Stimulated activated CD8-positive, alpha-beta memory T cell treated with anti-CD3 and anti-CD28 coated beads, Interleukin-7, amount 100 ng/mL, for 4 hours (primary cell): ENCODE measurements at places on chromosomes 5 and 9.

DNA sequence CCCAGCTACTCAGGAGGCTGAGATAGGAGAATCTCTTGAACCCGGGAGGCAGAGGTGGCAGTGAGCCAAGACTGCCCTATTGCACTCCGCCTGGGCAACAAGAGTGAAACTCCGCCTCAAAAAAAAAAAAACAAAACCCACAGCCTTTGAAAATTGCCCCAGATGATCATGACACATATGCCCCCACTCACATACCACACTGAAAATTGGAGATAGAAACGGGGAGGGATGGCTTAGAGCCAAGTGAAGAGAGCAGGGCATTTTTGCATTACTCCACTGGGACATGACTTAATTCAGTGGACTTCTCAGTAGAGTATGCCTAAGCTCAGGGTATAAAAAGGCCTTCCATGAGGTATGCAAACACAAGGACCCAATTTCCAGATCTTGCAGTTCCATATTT is 309.3 kb downstream of the BNC2 start:
- DNase-seq: no peak

DNA sequence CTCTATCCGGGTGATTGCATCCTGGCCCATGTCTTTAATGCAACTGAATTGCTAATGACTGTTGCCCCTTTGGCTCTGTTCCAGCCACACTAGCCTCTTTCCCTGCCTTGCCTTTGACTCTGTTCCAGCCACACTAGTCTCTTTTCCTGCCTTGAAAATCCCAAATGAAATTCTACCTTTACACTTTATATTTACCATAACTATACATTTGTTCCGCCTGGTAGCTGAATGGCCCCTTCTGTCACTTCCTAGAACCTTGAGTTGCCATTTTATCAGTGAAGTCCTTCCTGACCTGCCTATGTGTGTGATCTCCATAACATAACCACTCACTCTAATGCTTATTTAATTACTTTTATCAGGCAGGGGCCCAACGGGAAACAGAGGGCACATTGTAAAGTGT is 1120.4 kb upstream of the WWC1 start:
- DNase-seq: no peak

- DNase-seq: no peak
Measured at GRCh38 chr9:8685825-8686224, 886.2 kb upstream of the DMAC1 start.

GRCh38 chr9:124137009-124137943 is 120.5 kb upstream of the NEK6 start:
- DNase-seq: no peak

- no peak for DNase-seq
Measured at GRCh38 chr9:69899491-69899890, 78.9 kb downstream of the CFAP95 start.

DNA sequence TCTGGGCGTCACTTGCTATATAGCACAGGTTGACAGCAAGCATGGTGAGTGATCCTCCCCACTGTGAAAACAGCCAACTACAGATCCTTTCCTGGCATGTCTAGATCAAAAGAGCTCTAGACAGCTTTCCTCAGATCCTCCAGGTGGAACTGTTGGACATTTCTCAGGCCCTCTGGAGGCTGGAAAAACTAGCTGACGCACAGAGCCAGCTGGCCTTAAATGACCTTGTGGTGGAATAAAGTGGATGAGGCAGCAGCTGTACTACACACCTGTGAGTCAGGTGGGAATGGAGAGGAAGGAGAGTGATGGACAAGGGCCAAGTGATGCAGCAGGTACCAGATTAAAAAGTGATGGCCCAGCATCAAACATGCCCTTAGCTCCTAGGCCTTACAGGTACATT is 172.7 kb downstream of the TRIM32 start:
- no peak for DNase-seq

GRCh38 chr5:82388181-82388580 is 110.0 kb upstream of the RPS23 start:
- no peak for DNase-seq

DNA sequence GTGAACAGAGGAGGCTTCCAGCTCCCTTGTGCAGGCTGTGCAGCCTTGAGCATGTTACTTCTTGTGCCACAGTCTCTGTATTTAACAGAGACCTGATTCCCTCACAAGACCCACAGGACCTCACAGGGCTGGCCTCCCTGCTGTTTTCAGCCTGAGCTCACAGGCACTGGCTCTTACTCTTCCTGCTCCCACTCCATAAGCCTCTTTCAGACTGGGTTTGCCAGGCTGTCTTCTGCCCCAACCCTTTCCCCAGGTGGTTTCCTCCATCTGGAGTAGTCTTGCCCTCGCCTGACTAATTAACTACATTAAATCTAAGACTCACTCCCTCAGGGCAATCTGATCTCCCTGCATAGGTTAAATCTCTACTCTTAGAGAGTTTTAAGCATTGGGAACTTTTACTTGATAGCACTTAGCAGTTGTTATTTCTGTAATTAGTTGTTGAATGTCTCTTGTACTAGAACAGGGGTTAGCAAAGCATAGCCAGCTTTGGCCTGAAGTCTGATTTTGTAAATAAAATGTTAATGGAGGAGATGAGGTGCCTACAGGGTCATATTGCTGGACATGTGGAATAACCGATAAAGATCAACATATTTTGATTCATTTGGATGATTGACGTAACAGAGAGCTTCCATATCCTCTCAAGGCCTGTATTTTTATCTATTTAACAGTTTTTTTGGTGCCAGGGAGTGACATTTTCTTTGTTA is 28.6 kb upstream of the SPATA31E1 start:
- DNase-seq: no peak

GRCh38 chr9:91502913-91503672 is 79.5 kb upstream of the NFIL3 start:
- DNase-seq: no peak

GRCh38 chr9:127976498-127976897 is 4.3 kb downstream of the EEIG1 start:
- no peak for DNase-seq

GRCh38 chr9:134656334-134657006 is 14.9 kb downstream of the COL5A1 start:
- no peak for DNase-seq

DNA sequence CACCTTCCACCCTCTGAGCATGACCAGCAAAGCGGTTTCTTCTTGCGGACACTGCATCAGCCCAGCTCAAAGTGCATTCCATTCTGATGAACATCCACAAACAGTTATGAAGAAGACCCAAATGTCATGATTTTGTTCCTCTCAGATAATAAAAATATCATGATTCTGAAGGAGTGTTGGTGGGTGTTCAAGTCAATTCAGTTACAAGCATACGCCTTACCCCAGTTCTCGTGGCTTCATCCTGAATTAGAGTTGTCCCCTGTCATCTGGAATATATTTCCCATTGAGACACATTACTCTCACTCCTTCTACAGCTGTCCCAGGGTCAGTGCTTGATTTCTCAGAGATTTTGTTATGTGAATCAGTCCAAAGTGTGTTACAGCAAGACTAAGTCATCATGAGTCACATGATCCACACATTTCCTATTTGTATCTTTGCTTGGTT is 325.4 kb downstream of the RFX3 start:
- DNase-seq: no peak

DNA sequence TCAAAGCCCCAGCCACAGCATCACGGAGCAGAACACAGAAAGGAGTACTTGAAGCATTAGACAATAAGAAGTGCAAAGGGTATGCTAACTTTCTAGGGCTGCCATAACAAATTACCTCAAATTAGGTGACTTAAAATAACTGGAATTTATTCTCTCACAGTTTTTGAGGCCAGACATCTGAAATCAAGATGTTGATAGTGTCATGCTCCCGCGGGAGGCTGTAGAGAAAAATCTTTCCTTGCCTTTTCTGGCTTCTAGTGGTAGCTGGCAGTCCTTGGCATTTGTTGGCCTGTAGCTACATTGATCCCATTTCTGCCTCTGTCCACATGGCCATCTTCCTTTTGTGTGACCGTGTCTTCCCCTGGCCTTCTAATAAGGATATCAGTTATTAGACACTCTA is 51.9 kb upstream of the SPDL1 start:
- DNase-seq: no peak

GRCh38 chr9:136171009-136171800 is 33.7 kb downstream of the LHX3 start:
- no peak for DNase-seq

DNA sequence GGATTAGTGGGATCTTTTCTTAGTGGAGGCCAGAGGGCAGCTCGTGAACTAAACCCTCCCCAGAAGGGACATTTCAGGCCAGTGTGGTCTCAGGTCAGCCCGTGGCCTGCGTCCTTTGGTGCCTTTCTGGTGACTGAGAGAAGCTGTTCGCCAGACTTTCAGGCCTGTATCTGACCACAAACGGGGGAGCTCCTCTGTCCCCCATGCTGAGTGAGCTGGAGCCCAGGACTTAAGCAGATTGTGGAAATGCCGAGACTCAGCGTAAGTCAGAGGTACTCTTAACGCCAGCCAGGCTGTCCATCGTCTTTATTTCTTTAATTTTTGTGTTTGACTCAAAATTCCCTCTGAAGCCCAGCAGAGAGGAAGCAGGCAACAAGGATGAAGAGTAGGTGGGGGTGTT is 54.8 kb upstream of the NCS1 start:
- DNase-seq: no peak

DNA sequence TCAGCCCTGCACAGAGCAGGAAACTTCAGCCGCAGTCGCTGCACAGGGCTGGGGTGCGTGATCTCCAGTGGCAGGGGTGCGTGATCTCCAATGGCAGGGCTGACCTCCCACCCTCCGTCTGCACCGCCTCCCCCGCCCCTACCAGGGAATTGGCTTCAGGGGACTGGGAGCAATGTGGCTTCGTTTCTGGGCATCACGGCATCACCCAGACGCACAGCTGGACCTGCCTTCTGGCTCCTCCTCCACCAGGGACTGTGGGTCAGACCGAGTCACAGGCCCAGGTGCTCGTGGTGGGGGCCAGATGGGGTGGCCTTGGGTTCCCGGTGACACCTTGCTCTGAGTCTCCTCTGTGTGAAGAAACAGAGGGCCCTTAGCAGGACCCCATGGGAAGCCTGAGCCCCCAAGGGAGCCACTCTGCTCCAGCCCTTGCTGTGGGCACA is 51.1 kb downstream of the AHRR start:
- no peak for DNase-seq

- no peak for DNase-seq
Measured at GRCh38 chr9:118023644-118024043, 319.4 kb downstream of the TLR4 start.

GRCh38 chr5:176959051-176959450 is 47.5 kb downstream of the UIMC1 start:
- DNase-seq: no peak

GRCh38 chr9:128021098-128021497 is 40.3 kb upstream of the EEIG1 start:
- DNase-seq: no peak

DNA sequence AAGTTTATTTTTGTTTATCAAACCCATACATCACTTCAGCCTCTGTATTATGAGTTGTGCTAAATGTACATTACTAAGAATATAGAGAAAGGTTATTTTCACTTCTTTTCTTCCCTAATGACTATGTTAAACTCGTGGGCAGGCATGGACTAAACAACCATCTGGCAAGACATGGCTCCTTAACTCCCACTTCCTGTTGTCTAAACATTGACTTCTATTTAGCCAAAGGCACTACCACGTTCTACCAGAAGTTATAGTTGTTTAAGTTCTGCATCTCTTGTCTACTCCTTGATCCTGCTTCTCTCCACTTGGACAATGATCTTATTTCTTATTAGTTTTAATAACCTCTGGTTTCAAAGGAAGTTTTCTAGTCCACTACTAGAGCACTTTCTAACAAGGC is 136.1 kb downstream of the MACIR start:
- DNase-seq: no peak

DNA sequence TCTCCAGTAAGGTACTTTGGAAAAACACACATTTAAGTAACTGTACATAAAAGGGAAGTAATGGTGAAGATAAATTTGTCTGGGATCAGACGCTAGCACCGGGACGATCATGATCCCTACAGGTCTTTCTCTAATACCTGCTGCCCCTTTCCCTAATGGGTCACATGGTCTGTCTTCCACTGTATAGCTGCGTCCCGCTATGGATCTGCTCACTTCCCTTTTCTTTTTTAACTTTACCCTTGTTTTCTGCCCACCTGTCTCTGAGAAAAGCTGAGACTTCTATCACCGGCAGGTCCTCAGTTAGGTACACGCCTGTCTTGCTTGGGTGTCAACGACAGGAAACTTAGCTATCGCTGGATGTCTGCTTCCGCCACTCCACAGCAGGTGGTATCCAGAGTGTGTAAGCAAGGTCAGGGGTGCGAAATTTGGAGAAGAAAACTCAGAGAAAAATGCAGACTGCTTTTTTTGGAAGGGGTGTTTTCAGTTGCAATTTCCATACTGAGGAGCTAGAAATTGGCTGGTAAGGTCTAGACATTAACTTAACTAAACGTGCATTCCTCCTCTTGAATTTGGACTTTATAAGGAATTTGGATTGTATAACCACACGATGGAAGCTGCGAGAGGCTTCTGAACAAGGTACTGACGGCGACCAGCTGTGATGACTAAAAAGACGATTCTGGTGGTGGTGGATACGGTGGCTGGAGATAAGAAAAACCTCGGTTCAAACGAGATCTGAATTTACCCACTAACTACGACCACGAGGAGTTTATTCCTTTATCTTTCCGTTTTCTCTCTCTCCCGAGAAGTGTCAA is 1.1 kb upstream of the ICE1 start:
- DNase-seq: no peak
